ENCODE measurements at places on chromosomes 16 and 17.

DNA sequence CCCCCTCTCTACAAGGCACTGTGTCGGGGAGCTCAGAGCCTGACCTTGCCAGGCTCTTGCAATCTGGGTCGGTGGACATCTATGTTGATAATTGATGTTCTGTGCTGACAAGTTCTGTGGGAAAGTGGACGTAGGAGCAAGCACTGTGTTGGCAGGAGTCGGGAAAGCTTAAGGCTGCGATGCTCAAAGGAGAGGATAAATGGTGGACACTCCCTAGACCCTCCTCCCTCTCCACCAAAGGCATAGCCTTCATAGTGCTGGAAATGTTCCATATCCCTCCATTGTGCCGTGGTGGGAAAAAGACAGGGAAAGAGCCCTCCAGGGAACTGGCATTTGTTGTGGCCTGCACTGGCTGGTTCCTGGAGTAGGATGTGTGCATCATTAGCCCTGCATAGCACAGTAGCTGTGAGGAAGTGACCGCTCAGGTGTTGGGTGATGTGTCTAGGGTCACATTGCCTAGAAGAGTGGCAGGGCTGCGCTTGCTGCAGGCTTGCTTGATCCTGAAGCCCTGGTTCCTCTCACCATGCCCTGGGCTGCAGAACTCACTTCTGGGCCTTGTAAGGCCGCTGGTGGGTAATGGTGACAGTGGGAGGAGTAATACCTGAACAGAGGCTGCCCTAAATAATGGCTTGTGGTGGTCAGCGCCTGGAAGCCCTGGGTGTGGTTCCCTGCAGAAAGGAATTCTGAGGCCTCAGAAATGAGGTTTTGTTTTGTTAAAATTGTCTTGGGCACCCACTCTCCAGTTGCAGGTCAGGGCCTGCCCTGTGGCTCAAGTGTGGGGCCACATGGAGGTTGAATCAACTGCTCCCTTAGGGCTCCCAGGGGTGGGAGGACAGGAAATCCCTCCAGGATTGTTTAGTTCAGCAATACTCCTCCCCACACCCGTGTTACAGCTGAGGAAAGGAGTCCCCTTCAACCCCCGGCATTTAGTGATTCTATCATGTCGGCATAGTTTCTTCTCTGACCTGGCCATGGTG, 62.6 kb downstream of the KSR1 start:
- DNase-seq = no peak

GRCh38 chr16:56732832-56733231, 2.9 kb downstream of the NUP93 start:
- DNase-seq = no peak

- DNase-seq = no peak
These were observed 1.2 kb downstream of the EPN3 start for GRCh38 chr17:50533720-50534148.

DNA sequence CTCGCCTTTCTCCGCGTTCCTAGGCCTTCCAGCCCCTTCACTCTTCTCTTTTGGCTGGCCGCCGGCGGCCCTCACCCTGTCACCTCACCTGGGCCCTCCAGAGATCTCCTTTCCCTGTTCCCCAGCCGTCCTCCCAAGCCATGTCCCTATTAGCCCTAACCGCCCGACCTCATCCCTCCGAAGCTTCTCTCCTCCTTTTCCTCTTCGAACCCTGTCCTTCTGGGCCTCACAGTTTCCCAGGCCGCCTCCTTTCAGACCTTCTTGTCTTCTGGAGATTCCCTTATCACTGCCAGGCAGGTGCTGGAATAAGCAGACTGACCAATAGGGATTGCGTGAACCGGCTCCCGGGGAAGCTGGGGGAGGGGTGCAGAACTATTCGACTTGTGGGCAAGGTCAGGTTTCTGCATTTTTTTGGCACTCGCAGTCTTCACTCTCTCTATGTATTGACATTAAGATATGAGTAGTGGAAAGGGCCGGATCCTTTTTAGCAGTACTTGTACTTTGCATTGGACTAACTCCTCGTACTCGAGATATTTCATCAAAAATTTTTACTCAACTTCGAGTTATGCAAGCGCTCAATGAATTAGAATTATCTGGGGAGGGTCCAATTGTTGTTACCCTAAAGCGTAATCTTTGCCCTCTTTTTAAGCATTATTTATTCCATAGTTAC, 690 bp downstream of the RHOT1 start:
- DNase-seq = peak; percentile 85

GRCh38 chr16:64878940-64879339, 242.9 kb downstream of the CDH11 start:
- no peak for DNase-seq

- DNase-seq = no peak
These were observed 12.5 kb downstream of the NTAN1 start for GRCh38 chr16:15043344-15043743.

- DNase-seq = no peak
These were observed 16.7 kb downstream of the TPSG1 start for GRCh38 chr16:1208239-1208830.

GRCh38 chr16:31270795-31271194, 11.0 kb downstream of the ITGAM start:
- no peak for DNase-seq

DNA sequence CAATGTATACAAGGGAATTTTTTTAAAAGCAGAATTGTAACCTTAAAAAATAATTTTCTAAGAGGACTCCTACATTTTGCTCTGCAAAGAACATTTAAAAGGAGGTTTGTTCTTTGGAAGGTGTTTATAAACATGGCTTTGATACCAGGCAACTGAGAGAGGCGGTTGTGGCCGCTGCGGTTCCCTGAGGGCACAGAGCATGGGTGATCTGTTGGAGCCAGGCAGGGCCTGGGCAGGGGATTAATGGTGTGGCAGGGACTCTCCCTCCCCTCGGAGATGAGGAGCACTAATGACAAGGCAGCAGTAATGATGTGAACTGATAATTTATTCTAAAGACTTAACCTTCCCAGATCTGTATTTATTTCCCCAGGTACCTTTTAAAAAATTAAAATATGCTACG, 65.4 kb downstream of the WWP2 start:
- DNase-seq = no peak

- no peak for DNase-seq
These were observed 71.5 kb downstream of the TNFRSF13B start for GRCh38 chr17:16900288-16900882.

GRCh38 chr17:76054112-76054476, 18.2 kb downstream of the SRP68 start:
- DNase-seq = no peak

- DNase-seq = peak; percentile 42
These were observed 15.6 kb upstream of the TMEM98 start for GRCh38 chr17:32912218-32912897.

- no peak for DNase-seq
These were observed 12.0 kb downstream of the HOXB4 start for GRCh38 chr17:48565925-48566710.

DNA sequence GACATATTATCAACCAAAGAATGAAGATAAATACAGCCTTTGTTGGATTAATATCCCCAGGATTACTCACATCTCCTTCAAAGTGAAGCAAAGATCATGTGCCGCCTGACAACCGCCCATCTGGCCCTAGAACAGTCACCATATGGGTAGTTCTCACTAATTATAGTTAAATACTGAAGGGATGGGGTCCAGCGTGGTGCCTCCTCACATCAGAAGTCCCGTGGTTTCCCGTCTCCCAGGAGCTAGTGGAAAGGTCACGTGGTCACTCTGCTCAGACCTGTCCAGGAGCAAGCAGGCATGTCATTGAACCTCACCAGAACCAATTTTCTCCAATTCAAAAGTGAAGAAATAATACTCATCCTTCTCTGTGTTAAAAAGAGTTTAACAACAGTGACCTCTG, 434.5 kb downstream of the SHISA9 start:
- DNase-seq = no peak

DNA sequence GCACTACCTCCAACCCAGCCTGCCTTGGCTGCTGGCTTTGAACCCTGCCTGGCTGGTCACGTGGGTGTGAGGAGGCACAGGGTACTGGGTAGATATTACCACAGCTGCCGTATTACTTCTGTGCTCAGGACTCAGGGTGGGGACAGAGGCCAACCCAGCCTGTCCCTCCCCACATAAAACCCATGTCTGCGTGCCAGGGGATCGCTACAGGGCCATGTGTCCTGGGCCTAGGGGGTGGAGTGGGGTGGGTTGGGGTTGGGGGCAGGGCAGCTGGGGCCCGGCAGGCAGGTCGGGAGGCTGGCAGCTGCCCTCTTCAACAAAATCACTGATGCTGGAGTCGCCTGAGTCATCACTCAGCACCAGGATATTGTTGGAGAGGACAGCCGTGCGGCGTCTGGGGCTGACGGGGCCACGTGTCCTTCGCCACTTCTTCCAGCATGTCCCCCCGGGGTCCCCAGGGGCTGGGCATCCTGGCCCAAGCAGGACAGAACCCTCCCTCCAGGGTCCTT, 39.7 kb upstream of the PVALEF start:
- DNase-seq = no peak

GRCh38 chr16:81582655-81583441, 138.2 kb downstream of the CMIP start:
- no peak for DNase-seq

DNA sequence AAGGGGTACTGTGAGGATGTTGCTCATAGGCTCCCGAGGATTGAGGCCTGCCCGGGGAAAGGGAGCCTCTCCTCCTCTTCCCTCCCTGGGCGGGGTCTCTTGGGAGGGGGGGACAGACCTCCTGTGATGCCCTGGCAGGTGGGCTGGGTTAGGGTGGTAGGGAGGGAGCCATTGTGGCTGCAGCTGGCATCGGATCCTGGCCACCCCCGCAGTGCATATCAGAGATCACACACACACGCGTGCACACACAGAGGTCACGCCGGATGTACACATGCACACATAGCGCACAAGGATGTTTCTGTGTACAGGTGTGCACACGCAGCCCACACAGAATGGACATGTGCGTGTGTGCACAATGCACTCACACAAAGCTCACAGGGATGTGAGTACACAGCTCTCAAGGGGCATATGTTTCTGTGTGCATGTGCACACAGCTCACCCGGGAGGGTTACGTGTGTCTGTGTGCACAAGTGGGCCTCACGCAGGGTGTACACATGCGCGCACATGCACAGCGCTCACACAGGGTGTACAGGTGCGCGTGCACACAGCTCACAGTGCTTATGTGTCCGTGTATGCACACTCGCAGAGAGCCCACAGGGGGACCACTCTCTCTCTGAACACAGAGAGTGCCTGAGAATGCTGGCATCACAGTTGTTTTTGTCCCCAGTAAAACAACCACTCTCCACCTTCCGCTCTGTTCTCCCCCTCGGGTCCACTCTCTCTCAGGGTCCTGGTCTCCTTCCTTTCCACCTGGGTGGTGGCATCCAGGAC, 2.4 kb downstream of the GJD3 start:
- DNase-seq = no peak

- peak; percentile 50 for DNase-seq
These were observed 2.5 kb downstream of the TUBB3 start for GRCh38 chr16:89925596-89926079.

- DNase-seq = no peak
These were observed 700 bp downstream of the CCDC43 start for GRCh38 chr17:44688675-44689476.

DNA sequence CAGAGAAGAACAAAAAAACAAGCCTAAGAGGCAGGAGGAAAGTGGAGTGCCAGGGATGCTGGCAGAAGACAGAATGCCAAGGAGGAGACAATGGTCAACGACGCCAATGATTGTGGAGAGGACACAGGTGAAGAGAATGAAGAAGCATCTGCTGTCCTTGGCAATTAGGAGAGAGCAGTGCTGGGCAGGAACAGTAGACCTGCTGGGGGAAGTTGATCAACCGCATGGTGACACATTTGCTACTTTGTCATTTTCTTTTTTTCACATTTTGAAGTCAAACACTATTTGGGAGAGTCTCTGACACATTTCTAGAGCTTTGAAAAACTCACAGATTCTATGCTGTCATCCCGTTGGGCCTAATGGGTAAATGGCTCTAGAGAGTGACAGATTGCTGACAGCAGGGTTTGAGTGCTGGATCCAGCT, 1.1 kb upstream of the PIK3R6 start:
- no peak for DNase-seq

GRCh38 chr16:11084484-11084875, 140.1 kb downstream of the CLEC16A start:
- no peak for DNase-seq

- no peak for DNase-seq
These were observed 5.0 kb downstream of the HAPSTR1 start for GRCh38 chr16:9096416-9096952.

DNA sequence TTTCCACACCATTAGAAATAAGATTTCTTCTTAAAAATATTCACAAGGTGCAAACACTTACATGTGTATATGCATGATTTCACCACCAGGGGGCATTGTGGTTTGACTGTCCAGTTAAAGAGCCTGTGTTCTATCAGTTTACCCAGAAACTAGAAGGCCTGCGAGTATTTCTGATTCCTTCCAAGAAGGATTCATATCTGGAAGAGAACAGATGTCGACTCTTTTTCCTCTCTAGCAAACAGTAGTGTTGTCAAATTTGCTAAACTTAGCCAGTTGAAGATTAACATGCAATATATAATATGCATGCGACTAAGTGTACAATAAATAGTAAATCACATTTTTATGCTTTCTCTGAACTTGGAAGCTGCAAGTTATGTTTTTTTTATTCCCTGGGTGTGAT, 404.1 kb downstream of the WWOX start:
- DNase-seq = no peak

GRCh38 chr16:47258874-47259461, 115.2 kb upstream of the NETO2 start:
- peak; percentile 60 for DNase-seq

DNA sequence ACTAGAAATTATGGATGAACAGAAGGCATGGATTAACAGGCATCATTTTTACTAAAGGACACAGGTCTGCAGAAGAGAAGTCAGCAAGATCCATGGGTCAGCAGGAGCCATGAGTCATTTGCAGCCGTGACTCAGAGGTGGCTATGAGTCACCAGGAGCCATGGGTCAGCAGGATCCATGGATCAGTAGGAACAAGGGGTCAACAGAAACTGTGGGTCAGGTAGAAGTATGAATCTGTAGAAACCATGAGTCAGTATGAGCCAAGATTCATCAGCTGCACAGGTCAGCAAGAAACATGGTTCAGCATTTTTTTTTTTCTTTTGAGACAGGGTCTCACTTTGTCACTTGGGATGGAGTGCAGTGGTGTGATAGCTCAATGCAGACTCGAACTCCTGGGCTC, 58.2 kb upstream of the HS3ST4 start:
- no peak for DNase-seq

DNA sequence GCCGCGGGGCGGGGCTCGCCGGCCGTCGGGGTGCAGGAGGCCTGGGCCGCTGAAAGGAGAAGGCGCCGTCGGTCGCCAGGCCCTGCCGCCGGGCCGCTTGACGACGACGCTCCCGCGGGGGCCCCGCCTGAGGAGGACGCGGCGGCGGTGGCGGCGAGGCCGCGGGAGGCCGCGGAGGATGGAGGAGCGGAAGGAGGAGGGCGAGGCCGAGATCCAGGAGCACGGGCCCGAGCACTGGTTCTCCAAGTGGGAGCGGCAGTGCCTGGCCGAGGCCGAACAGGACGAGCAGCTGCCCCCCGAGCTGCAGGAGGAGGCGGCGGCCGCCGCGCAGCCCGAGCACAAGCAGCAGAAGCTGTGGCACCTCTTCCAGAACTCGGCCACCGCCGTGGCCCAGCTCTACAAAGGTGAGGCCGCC, 430 bp downstream of the HAPSTR1 start:
- DNase-seq = no peak
